NCI-H1436 (cell line): ENCODE measurements at places on chromosomes 5 and 9.
A peak's percentile ranks its signal among the peaks of the same experiment; 100 is the strongest.

DNA sequence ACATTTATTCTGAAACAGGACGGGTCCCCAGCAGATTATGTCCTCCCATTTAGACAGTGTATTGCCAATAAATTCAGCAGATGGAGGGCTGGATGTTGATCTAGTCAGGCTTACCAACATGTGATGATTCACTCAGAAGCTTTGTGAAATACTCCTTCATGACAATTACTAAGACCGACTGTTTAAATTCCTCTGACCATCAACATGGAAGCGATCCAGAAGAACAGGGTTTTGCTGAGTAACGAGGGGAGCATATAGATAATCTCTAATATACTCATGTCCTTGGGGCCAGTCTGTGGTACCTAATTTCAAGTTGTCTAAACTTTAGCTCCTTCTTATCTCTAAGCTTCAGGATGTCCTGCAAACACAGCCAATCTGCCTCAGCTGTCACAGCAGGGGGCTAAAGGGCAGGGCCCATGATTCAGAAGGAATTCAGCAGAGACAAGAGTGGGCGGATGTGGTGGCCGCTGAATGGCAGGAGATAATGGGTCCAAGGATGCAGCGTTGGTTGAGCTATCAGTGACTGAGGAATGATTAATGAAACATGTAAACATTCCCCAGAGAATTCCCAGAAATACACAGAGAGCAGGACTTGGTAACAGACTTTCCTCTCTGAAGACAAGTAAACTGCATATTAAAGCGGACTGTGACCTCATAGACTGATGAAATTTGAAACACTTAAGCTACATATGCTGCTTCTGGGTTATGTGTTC is 109.4 kb downstream of the ANKRD55 start:
- DNase-seq, result no peak

DNA sequence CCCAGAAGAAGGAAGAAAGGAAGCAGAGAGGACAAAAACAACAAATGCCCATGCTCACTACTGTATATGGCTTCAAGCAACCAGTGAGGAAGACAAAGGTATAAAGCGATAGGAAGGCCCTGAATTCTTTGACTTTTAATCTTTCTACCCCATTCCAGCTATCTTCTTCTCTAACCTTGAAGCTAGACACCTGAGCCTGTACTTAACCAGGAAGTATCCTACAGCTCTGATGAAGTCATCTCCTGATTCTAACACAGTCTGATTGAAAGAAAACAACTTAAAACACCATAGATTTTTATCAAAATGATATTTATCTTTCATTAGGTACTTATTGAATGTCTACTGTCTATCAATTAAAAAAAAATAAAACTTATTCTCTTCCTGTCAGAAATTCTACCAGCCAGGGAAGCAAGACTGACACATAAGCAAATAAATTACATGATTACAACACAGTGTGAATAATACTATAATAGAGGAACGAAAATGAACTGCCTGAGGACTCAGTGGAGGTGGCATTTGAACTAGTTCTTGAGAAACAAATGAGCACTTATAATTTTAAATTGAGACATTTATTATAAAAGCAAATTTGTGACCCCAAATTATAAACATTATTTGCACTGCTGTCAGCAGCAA is 123.3 kb upstream of the ELL2 start:
- peak; percentile 37 for DNase-seq

- no peak for DNase-seq
Observed at GRCh38 chr5:53048248-53048647, 59.1 kb downstream of the ITGA2 start.

DNA sequence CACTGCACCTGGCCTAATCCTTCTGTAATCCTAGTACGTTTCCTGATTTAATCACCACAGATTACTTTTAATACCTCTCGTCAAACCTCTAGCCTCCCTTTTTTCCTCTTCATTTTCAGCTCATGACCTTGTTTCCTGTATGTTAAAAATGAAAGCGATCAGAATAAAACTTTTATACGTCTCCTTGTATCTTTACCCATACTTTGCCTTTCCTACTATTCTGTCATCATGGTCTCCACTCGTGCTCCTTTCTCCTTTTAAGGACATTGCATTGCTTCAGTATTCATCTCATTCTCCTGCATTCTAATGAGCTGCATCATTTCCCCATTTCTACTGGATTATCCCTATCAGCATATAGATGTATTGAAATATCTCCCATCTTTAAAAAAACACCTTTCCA is 8.5 kb downstream of the CDC42SE2 start:
- DNase-seq, result no peak

- no peak for DNase-seq
Observed at GRCh38 chr9:37995348-37995737, 73.7 kb downstream of the SHB start.

- DNase-seq, result no peak
Observed at GRCh38 chr5:78912811-78913210, 72.3 kb downstream of the ARSB start.

GRCh38 chr9:37061768-37062167 is 27.7 kb upstream of the PAX5 start:
- no peak for DNase-seq

DNA sequence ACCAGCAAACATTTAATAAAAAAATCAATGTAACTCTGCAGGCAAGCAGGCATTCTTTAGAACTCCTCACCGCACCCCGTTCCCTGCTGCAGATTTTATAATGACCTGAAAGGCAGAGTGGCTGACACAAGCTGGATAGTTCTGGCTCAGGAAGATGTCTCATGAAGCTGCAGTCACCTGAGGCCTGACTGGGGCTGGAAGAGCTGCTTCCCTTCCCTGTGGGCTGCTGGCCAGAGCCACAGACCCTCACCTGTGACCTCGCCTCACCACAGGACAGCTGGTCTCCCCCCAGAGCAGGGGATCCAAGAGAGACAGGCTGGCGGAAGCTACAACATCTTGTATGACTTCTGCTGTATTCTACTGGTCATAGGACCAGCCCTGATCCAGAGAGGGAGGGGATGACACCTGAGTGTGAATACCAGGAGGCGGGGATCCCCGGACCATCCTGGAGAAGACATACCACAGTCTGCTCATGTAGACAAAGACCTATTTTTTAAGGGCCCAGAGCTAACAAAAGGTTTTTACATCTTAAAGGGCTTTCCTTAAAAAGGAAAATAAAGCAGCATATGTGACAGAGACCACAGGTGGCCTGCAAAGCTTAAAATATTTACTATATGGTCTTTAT is 43.9 kb downstream of the RAPGEF1 start:
- no peak for DNase-seq

GRCh38 chr5:51194671-51195070 is 188.6 kb upstream of the ISL1 start:
- DNase-seq, result peak; percentile 68
